Fibroblast of skin of right biceps (primary cell): ENCODE measurements at places on chromosomes 7 and 10.

- peak; percentile 22 for DNase-seq
These were observed 36.6 kb downstream of the ATRNL1 start for GRCh38 chr10:115129752-115130151.

DNA sequence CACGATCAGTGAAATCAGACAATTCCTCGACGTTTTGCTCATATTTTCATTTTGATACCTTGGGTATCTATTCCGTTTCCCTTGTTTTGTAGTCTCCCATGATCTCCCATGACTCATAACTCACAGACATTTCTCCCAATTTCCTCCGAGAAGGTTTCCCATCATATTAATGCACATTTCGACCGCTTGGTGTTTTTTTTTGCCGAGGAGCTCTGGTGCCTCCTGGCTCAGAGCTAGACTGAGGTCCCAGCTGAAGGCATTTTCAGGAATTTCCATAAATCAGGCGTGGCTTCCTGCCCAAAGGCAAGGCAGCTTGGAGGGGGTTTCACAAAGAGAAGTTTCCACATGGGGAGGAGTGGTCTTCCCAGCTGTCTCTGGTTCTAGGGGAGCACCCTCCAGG is 148.2 kb upstream of the TNS3 start:
- DNase-seq: peak; percentile 34

DNA sequence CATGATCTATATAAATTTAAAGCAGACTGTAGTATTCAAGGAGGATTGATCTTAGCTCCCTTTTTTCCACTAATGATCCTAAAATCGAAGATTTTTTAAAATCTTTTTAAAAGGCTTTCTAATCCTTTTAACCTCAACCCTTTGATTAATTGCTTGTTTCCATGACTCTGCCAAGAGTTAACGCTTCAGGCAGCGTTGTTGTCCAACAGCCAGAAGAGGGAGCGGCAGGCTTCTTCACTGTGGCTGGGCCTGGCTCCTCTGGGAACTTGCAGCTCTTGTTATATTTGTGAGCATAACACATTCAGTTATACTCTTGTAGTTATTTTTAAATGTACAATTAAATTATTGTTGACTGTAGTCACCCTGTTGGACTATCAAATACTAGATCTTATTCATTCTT is 26.3 kb downstream of the CRCP start:
- DNase-seq: peak; percentile 78

- DNase-seq: no peak
These were observed 99.9 kb downstream of the FAM53B start for GRCh38 chr10:124644236-124644635.

- DNase-seq: peak; percentile 44
These were observed 90.0 kb downstream of the ANKRD61 start for GRCh38 chr7:6121141-6121540.
